Mesothelial cell of epicardium (in vitro differentiated cells): ENCODE measurements at places on chromosomes 11 and 22.

GRCh38 chr22:39269095-39269790, 24.5 kb upstream of the PDGFB start:
- DNase-seq = no peak

DNA sequence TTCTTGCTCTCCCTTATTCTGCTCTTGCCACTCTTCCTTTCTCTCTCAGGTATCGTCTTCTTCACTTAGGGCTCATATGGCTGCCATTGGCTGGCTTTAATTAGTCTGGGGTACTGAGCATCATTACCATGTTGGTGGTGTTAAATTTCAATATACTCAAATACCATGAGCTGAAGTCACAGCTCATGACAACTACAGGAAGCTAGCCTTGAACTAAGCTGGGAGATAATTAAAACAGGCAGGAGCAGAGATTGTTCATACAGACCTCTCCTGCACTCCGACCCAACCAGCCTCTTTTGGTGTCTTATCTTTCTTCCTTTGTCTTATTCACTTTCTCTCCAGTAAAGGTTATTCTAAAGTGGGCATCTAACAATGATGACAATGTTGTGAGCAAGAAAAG, 130.9 kb upstream of the BLID start:
- DNase-seq = no peak

DNA sequence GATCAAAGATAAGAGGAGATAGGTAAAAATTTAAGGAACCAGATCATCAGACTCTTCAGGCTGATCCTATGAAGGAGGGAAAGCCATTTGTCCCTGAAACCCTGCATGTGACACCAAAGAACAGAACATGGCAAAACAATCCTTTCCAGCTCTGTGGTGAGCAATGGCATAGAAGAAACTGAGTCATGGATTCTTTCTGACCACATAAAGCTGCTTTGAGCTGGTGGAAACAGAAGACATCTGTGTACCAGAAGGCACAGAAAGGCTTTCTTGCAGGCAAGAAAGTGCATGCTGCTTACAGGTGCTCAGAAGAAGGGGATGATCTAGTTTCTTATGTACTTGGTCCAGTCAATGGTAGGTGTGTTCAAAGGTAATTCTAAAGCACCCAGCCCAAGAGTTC, 45.0 kb upstream of the APOA1 start:
- DNase-seq = no peak

DNA sequence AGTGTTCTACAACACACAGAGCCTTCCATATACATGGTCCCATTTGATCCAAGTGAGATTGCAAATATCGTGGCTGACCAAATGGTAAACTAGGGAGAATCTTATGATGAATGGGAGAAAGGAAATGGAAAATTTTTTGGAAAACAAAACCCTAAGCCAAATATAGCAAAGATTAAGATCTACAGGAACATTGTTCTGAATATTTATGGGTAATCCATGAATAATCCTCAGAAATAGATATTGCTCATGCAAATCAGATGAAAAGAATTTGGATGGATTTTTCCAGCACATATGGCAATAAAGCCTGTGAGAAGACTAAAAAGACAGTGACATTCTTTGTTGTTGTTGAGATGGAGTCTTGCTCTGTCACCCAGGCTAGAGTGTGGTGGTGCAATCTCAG, 21.7 kb upstream of the PRDM10 start:
- DNase-seq = no peak
